ENCODE measurements at places on chromosomes 11 and 22.

GRCh38 chr11:13091373-13091772 is 82.3 kb downstream of the RASSF10 start:
- DNase-seq, result peak; percentile 10

- DNase-seq, result no peak
Measured at GRCh38 chr11:63609536-63609935, 4.7 kb downstream of the PLAAT3 start.

GRCh38 chr11:122186439-122187080 is 70.5 kb upstream of the BLID start:
- DNase-seq, result peak; percentile 100

- no peak for DNase-seq
Measured at GRCh38 chr11:33769542-33769941, 4.8 kb downstream of the FBXO3 start.

- no peak for DNase-seq
Measured at GRCh38 chr11:119573858-119574257, 150.9 kb upstream of the THY1 start.

DNA sequence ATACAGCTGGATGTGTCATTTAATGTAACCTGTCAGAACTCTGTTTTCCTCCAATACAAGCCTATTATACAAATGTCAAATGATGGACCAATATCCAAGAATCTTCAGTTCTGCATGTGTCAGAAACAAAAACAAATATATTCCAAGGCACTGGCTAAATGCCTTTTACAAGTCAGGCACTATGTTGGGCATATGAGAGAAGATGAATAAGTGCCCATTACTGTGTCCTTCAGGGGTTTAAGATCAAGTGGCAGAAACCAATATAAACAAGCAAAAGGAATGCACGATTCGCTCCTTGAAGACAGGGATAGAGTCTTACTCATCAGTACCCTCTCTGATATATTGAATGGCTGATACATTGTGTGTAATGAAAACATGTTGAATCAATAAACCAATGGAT is 254.4 kb downstream of the TTC28 start:
- no peak for DNase-seq

- DNase-seq, result peak; percentile 59
Measured at GRCh38 chr11:96188243-96189006, 154.6 kb downstream of the MAML2 start.

DNA sequence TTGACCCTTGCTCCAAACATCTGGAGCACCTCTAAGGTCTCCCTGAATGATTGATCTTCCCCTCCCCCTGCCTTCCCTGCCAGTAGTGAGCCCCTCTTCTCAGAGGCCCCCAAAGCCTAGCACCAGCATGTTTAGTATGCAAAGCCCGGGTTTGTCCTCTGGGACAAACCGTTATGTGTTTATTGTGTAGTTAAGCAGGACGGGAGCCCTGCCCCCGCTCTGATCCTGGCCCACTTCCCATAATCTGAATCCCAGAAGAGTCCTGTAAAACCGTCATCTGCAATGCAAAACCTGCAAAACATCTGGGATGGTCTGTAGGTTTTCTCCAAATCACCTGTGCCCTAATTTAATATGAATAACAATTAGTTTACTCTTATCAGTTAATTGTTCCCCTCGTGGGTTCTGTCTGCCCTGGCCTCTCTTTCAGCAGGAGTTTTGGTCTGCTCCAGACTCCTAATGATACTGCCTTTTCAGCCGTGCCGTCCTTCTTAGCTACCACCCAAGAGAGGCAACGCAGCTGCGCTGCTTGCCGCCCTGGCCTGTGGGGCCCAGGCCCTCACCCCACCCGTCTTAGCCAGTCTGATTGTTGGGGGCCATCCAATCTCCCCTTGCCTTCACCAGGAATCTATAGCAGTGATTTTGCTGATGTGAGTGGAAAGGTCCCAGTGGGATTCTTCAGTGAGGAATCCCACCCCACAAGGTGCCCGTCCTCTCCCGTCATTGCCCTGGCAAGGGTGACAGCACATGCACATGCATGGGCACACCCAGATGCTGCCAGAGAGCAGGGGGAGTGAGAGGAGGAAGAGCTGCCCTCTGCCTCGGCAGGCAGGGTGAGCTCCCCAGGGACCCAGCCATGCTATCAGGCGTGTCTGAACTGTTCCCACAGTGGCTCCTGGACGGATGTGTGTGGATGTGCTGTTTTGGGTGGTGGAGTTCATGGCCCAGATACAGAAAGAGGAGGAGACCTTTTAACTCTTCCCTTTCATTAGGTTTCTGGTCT is 3.0 kb upstream of the B3GAT1 start:
- DNase-seq, result no peak

- DNase-seq, result no peak
Measured at GRCh38 chr11:36215693-36216060, 73.5 kb downstream of the COMMD9 start.
